ENCODE measurements at places on chromosomes 2 and 18. TPM values are rescaled to one million over a fixed set of nuclear protein-coding genes. Genes with fewer than 3 reads are reported as not detected.

GRCh38 chr18:2497797-2498196, 73.5 kb downstream of the METTL4 start:
- no peak for DNase-seq

INHBB gene
- total RNA-seq: 19.4 TPM

DNA sequence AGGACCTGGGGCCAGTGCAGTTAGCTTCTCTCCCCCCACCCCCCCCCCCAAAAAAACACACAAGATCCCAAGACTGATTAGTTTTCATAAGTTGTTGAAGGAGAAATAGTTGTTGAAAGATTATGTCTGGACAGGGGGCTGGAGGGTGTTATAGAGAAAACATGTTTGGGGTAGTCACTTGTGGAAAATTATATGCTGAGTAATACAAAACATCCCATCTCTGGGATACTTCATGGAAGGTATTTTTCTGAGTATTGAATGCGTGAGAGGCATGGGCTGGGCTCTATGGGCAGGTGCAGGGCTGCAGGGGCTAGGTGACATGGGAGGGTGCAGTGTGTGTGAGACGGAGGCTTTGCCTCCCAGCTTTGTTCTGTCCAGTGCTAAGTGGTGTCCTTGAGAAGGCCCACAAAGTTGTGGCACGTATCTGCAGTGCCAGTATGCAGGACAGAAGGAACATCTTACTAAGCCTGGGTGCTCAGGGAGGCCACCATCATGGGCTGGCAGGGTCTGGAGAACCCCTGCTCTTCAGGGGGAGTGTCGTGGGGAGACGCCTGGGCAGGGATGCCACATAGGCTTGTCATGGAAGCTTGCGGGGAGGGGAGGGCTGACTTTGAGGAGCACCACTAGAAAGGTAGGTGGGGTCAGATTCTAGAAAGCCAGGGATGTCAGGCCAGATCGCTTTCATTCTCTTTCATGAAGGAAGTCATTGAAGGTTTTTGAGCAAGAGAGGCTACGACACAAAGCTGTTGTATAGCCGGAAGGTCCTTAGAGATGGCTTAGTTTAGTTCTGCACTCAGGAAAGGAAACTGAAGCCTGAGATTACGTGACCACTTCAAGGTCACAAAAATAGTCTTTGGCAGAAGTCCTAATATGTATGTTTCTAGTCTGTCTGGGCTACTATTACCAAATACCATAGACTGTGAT, 232.0 kb downstream of the LDLRAD4 start:
- DNase-seq: no peak

DNA sequence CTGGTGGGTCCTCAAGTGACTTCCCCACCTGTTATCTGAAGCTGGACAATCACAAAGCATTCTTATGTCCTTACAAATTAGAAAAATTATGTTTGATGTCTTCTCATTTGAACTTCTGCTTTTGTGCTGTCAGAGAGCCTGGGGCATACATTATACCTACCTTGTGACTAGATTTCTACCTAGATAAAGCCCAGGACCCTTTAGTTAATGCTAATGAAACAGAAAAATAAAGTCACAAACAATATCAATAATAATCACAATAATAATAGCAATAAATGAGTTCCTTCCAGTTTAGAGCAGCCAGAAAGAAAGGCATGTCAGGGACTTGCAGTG, 456.4 kb downstream of the SETBP1 start:
- DNase-seq: no peak

AAMP gene
- total RNA-seq: 106 TPM

GRCh38 chr2:206328974-206329373, 54.5 kb downstream of the ZDBF2 start:
- no peak for DNase-seq

- DNase-seq: no peak
Observed at GRCh38 chr2:230873661-230874401, 9.1 kb downstream of the ITM2C start.

- DNase-seq: no peak
Observed at GRCh38 chr2:26349690-26350089, 3.1 kb upstream of the ADGRF3 start.

- DNase-seq: no peak
Observed at GRCh38 chr2:47499621-47500309, 96.8 kb downstream of the MSH2 start.

- no peak for DNase-seq
Observed at GRCh38 chr2:7835693-7836680, 845.9 kb upstream of the ID2 start.

GRCh38 chr18:36630917-36631316, 197.9 kb downstream of the TPGS2 start:
- no peak for DNase-seq

GRCh38 chr2:154697418-154698252, 860 bp upstream of the KCNJ3 start:
- DNase-seq: no peak

DNA sequence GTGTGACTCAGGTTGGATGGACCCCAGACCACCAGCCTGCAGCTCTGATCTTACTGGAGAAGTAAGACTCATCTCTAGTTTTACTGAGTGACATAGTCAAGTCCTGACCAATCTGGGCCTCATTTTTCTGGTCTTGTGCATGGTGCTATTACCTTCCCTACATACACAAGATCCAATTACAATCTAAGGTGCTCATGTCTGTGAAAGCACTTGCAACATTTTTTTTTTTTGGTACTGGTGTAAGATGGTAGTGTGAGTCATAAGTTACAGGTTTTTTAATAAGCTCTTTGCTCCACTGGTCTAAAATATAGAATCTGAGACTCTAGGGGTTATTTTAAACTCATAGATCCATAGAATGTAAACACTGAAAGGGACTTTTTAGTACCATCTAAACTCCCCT, 117.3 kb upstream of the EFEMP1 start:
- DNase-seq: no peak

DSC3 gene
- total RNA-seq: 176 TPM

GRCh38 chr2:69242651-69243051, 144.4 kb downstream of the GFPT1 start:
- no peak for DNase-seq

CYTIP gene
- total RNA-seq: 12.5 TPM

ZNF804A gene
- total RNA-seq: 1.2 TPM

DNA sequence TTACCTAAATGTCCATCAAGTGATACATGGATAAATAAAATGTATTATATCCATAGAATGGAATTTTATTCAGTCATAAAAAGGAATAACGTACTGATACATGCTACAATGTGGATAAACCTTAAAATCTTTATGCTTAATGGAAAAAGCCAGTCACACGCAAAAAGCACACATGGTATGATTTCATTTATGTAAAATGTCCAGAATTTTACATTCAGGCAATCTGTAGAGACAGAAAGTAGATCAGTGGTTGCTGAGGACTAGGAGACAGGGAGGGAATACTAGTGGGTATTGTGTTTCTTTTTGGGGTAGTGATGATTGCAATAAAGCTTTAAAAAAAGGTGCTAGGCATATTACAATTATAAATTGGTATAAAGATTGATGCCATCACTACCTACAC, 30.7 kb upstream of the CD302 start:
- no peak for DNase-seq

GRCh38 chr2:8251291-8251690, 430.6 kb upstream of the ID2 start:
- peak; percentile 58 for DNase-seq

CDH2 gene
- 3.7 TPM for total RNA-seq

GORASP2 gene
- total RNA-seq: 18.2 TPM

DNA sequence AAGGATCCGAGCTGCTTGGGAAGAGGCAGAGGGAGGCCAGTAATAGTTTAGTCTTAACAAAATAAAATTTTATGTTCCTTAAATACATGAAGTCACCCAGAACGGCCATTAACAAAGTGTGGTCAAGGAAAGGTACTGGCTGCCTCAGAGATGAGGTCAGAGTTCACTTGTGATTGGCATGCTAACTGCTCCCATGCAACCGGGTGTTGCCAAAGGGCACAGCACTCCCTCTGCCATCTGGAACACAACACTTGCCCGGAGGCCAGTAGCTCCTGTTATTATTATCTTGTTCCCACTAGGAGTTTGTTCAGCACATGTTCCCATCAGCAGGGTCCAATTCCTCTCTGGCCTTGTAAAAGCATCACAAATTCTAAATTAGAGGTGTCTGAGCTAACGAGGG, 207.0 kb downstream of the CYP26B1 start:
- no peak for DNase-seq

GRCh38 chr2:230739961-230740360, 27.3 kb downstream of the CAB39 start:
- no peak for DNase-seq

DNA sequence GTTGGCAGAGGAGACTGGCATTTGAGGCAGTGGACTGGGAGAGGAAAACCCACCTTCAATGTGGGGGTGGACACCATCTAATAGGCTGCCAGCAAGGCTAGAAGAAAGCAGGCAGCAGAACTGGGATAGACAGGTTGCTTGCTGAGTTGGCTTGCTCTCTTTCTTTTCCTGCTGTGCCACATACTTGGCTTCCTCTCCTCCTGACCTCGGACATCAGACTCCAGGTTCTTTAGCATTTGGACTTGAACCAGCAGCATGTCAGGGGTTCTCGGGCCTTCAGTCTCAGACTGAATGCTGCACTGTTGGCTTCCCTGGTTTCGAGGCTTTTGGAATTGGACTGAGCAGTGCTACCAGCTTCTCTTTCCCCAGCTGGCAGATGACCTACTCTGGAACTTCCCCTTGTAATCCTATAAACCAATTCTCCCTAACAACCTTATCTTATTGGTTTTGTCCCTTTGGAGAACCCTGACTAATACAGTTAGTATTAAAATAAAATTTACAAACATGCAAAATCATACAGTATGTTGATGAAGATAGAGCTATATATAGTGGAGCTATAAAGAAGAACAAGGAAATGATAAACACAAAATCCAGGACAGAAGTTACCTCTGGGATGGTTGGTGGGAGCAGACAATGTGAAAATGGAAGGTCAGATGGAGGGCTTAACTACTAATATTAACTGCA, 15.9 kb downstream of the DSEL start:
- no peak for DNase-seq

SPP2 gene
- not detected for total RNA-seq

NT5C1B gene
- not detected for total RNA-seq

DNA sequence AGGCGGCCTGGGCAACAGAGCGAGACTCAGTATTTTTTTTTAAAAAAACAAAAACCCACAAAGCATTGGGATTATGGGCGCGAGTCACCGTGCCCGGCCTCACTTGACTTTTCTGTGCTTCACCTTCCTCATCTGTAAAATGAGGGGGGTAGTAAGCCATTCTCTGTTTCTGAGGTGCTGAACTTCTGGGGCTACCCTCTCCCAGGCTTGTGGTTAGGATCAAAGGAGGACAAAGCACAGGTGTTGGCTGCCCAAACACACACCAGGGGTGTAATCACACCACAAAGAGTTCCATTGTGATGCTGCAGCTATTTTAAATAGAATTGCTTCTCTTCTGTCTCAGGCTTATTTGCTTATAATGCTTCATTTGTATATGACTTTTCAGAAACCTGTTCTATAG, 35.8 kb upstream of the INHBB start:
- DNase-seq: no peak

DSG1 gene
- total RNA-seq: 122 TPM

SLC9A4 gene
- total RNA-seq: not detected

DNA sequence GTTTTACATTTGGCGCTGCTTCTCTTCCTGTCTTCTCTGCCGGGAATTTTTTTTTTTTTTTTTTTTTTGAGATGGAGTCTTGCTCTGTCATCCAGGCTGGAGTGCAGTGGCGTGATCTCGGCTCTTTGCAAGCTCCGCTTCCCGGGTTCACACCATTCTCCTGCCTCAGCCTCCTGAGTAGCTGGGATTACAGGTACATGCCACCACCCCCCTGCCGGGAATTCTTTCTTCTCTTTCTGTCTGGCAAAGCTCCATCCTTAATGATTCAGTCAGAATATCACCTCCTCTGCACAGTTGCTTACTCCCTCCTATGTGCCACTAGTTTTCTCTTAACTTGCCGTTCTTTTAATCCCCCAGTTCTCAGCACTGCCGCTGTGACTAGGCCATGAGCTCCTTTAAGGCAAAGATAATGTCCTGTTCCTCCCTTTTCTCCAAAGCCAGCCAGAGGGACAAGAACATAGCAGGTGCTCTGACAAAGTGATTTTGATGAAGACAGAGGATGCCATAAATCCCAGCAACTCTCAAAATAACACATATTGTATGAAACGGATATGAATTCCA, 112.1 kb upstream of the LRATD1 start:
- no peak for DNase-seq

GRCh38 chr18:44742718-44743311, 62.1 kb downstream of the SETBP1 start:
- no peak for DNase-seq

MRPS9 gene
- total RNA-seq: 16.0 TPM

IL36B gene
- not detected for total RNA-seq

GRCh38 chr18:3448838-3449511, 997 bp upstream of the TGIF1 start:
- peak; percentile 98 for DNase-seq

GRCh38 chr2:241268716-241269445, 46.6 kb downstream of the HDLBP start:
- no peak for DNase-seq

DNA sequence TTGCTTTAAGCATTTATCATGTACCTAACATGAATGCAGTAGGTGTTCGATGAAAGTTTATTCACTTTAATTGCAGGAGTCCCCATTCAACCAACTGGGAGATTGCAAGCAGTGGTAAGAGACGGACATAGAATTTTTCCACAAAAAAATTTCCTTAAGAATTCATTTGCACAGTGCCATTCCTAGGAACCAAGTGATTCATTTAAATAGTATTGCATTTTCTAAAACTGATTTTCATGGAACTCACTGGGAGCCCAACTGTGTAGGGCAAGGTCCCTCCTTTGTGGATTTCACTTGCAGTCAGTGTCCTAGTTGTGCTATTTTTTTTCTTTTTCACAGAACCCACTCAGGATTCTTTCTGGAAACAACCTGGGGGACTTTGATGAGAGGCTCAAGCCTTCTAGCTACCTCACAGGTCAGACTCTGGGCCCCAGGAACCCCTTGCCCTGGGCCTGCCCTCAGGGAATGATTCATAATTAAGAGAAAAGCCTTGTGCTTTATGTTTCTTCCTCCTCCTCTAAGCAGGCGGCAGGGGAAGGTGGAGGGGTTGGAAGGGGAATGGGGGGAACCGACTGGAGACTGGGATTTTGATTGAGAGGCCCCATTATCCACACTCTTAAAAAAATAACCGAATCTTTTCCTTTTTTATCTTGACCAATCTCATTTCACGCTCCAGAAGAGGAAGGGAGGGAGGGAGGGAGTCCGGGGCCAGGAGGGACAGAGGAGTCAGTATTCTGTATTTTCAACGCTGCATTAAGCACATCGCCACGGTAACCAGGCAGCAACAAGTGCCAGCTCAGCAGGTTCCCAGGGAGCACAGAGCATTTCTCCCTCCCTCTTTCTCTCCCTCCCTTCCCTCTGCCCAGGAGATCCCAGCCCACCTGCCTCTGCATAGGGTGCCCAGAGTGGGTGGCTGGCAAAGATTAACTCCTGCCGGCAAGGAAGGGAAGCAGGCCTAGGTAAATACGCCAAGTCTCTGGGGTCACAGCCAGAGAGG, 51.8 kb downstream of the PSD4 start:
- no peak for DNase-seq

DNA sequence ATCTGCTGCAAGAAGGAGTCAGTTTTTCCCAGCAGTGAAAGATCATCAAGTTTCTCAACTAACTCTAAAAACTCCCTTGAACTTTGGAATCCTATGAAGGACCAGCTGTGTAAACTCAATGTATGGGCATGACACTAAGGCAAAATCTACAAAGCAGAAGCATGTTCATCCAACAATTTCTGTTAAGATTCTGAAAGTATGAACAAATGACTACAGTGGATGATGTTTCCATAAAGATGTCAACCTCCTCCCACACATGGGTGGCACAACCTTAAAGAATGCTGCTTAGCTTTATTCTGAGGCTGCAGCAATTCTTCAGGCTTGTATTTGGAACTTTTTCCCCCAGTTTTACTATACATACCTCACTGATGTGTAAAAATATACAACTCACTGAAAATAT, 47.2 kb downstream of the WDR33 start:
- DNase-seq: no peak
